Fibroblast of pulmonary artery (primary cell): ENCODE measurements at places on chromosomes 2 and 18.

GRCh38 chr18:52280702-52281101, 59.3 kb upstream of the DCC start:
- DNase-seq: no peak

- DNase-seq: no peak
These were observed 202.3 kb downstream of the KCNH7 start for GRCh38 chr2:162636206-162636728.

- DNase-seq: peak; percentile 23
These were observed 705 bp downstream of the EFR3B start for GRCh38 chr2:25042321-25043240.

- DNase-seq: no peak
These were observed 160.6 kb downstream of the ANKRD30B start for GRCh38 chr18:14908541-14908940.

DNA sequence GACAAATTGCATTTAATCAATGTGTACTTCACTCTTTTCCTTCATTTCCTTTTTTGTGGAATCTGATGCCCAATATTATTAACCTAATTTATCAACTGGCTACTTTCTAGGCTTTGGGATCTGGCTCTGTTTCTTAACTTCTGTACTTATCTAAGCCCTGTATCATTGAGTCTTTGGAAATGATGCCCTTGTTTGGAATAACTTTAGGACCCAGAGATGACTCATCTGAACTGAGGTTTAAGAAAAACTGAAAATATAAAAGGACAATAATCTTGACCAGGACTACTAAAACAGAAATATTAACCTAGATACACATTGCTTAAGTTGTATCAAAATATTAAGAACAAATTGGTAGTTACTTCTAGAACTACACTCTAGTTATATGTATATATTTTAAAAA, 600.8 kb downstream of the CPS1 start:
- peak; percentile 35 for DNase-seq

- DNase-seq: peak; percentile 42
These were observed 39.3 kb downstream of the RTN4 start for GRCh38 chr2:55010915-55011314.

- DNase-seq: no peak
These were observed 344.7 kb downstream of the MYCN start for GRCh38 chr2:16284941-16285625.

- no peak for DNase-seq
These were observed 254.6 kb upstream of the RND3 start for GRCh38 chr2:150742094-150742493.

DNA sequence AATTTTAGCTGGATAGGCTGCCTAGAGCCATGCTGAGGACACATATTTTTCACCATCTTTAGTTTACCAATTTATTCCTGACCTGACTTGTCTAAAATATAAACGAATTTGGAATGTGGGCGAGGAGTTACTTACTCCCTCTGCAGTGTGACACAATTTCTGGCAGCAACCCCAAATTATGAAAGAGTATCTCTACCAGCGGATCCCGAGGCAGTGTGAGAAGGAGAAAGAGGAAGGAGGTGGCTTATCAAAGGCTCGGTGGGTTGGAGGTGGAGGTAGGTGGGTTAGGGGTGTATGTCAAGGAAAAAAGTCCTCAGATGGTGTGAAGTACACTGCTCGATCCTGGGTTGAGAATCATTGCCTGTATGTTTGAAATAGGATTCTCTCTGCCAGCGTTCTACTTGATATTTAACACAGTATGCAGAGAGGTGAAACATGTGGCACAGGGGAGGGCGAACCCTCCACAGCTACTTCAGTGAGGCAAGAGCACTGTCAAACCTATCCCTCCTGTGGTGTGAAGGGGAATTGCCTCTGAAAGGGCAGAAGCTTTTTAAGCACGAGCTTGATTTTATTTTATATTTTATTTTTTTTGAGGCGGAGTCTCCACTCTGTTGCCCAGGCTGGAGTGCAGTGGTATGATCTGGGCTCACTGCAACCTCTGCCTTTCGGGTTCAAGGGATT, 76.0 kb downstream of the RFTN2 start:
- peak; percentile 68 for DNase-seq

DNA sequence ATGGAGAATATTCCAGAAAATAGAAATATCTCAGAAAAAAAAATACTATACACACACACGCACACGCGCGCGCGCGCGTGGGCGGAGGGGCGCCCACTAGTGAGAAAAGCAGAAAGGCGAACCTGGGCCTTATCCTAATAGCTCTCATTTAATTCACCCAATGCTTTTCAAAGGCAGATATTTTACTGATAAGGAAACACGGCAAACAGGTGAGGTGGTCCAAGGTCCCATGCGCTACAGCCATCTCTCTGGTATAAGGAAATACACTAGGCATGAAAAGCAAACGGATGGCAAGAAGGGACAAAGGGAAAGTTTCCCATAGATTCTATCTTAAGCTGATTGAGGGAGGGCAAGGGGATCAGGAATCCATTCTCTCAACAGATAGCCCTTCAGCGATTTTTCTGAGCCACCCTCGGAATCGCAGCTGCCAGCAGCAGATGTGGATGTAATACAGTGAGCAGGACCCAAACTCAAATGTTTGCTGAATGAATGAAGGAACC, 136.7 kb downstream of the TMEM247 start:
- DNase-seq: no peak

- no peak for DNase-seq
These were observed 109.5 kb downstream of the NXPH2 start for GRCh38 chr2:138670734-138671133.

DNA sequence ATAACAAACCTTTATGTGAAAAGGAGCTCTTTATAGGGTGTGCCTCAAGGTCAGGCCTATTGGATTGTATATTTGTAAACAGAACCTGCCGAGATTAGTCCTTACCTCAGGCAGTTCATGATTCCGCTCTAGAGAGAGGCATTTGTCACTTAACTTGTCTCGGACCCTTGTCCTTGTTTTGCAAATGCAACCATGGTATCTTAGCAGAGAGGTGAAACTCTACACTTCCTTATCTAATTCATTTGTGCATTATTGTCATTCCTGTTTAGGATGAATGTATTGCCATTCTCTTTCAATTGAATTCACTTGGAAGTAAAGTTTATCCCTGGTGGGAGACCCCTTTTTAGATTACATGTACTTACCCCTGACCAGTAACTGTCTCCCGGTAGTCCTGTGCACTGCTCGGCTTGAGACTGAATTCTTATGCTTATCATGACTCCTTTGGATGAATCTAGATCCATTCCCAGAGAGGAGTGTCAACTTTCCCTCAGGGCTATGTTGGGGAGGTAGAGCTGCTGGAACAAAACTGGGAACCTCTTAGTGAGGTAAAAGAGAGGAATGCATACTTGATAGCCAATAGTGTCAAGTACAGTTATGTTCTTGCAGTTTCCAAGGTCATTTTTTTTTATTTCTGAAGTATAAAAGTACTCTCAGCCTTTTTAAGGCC, 46.6 kb downstream of the SGPP2 start:
- DNase-seq: no peak

DNA sequence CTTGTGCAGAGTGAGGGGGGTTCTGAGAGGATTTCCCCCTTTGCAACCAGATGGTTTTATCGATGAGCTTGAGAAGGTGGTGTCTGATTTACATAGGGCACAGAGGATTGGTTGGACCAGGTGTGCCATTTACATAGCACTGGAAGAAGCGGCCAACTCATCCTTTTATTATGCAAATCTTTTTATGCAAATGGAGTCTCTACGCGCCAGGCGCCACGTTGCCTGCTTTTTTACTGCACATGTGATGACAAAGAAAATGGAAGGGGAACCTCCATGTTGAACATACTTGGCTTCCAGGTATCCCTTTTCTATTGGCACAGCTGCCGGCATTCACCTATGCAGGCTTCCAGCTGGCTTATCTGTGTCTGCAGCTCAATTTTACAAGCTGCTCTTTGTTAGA, 18.4 kb upstream of the TXNL4A start:
- no peak for DNase-seq

GRCh38 chr2:161100211-161100895, 59.9 kb upstream of the TANK start:
- no peak for DNase-seq

DNA sequence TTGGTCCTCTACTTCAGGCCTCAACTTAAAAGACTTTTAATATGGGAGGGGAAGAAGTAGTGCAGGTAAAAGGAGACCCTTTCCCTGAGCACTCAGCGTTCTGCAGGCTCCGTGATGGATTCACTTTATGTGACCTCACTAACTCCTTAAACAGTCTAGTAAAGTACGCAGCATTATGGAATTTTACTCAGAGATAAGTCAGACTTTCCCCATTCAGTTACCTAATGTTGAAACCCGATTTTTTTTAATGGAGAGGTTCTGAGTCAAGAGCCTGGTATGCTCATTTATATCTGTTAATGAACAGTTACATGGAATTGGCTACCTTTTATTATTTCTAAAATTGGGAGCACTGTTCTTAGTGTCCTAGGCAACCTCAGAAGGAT, 34.1 kb downstream of the RASGRP3 start:
- peak; percentile 33 for DNase-seq

- DNase-seq: no peak
These were observed 7.3 kb downstream of the TGIF1 start for GRCh38 chr18:3457261-3457724.

DNA sequence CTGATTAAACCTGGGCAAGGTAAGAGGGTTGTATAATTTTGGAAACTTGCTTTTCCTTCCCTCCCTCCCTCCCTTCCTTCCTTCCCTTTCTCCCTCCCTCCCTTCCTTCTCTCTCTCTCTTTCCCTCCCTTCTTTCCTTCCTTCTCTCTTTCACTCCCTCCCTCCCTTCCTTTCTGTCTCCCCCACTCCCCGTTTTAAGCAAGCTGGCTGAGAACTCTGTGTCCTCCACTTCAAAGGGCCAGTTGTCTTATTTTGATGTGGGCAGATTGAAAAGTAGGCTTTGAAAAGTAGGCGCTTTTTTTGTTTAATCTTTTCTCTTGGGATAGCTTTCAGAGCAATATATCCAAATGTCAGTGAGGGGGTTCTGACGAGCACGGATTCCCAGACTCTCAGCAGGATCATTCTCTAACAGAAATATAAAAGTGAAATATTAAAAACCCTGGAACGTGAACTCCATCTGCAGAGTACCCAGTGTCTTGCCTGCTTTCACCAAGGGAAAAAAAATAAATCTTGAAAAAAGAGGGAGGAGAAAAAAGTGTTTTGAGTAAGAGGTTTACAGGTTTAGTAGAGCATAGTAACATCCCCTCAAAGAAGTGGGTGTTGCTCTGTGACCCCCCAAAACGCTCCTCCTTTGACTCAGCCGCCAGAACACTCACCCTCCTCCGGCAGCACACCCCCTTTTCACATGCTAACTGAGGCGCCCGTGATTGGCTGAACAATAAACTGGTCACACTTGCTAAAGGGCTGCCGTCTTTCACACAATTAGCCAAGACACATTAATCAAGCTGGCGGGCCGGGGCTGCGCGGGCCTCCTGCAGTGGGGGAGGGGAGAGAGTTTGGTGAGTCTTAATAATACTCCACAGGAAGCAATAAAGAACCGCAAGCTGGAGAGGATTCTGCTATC, 52.2 kb downstream of the CDK15 start:
- DNase-seq: no peak

DNA sequence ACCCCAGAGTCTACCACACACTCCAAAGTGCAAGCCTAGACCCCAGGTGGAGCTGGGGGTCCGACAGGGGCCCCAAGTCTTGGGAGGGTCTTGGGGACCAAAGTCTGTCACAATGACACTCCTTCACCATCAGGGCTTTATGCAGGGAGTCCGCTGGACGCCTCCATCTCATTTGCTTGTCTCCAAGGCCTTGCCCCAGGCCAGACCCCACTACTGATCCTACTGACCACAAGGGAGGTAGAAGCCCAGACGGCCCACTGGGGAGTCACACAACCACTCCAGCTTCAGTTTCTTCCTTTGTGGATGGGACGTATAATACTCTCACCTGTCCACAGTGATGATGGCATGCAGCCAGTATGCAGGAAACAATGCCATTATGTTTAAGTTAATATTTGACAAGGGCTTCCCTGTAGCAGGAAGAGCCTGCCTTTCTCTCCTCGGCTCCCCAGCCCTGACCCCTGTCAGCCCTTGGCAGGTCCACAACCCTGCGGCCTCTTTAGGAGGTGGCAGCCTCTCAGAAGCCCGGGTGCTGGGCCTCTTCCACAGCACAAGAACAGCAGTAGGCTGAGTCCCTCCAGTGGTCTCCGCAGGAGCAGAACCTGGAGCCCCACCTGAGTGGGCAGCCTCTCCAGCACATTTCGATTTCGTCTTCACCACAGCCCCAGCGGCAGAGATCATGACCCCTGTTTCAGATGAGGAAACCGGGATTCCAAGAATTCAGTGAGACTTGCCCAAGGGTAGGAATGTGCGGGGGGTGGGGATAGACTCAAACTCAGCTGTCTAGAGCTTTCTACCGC, 6.5 kb downstream of the BIN1 start:
- peak; percentile 33 for DNase-seq

DNA sequence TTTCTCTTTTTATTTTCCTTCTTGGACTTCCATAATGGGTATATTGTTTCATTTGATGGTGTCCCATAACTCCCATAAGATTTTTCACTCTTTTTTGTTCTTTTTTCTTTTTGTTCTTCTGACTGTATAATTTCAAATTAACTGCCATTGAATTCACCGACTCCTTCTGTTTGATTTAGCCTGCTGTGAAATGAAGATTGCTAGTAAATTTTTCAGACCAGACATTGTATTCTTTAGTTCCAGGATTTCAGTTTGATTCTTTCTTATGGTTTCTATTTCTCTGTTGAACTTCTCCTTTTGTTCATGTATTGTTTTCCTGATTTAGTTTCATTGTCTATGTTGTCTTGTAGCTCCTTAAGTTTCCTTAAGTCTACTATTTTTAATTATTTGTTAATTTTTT, 87.6 kb upstream of the SPOPL start:
- DNase-seq: no peak

DNA sequence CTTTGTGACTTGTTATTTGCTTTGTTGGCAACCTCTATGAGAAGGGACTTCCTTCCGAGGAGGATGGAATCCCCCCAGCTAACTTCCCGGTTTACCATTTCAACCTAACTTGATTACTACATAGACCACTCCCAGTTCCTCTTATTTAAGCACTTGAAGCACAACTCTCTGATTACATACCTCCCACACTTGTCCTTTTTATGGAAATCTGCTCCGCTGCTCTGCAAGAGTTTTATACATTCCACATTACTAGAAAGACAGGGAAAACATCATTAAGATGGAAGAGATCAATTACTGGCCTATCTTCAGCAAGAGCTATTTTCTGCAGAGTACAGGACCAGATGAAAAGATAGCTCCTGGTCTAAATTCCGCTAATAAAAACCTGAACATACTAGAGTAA, 160.0 kb upstream of the PGAP1 start:
- DNase-seq: no peak

GRCh38 chr18:55487997-55488396, 100.0 kb downstream of the TCF4 start:
- no peak for DNase-seq

DNA sequence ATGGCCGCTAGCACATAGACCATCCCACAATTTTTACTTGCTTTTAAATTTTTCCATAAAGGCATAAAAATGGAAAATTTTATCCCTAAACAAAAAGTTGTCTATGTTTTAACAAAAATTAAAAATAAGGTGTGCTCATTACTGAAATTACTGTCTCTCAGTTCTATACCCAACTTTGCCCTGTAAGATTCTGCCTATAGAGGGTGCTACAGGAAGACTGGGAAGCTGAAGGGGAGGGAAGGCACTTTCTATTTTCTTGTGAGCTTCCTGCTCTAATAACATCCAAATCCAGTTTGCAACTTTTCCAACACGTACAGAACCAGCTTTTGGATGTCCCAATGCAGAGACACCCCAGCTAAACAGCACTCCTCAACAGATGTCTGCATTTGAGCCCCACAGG, 666.9 kb downstream of the PLCL1 start:
- no peak for DNase-seq

GRCh38 chr2:128538396-128538795, 219.7 kb upstream of the HS6ST1 start:
- DNase-seq: no peak

- DNase-seq: no peak
These were observed 38.0 kb downstream of the TSHZ1 start for GRCh38 chr18:75248426-75249174.
